Stimulated activated CD8-positive, alpha-beta memory T cell treated with anti-CD3 and anti-CD28 coated beads, Interleukin-4, amount 100 ng/mL, for 1 hour (primary cell): ENCODE measurements at places on chromosomes 4 and X.

- no peak for DNase-seq
Observed at GRCh38 chr4:161350946-161351345, 812.9 kb downstream of the FSTL5 start.

DNA sequence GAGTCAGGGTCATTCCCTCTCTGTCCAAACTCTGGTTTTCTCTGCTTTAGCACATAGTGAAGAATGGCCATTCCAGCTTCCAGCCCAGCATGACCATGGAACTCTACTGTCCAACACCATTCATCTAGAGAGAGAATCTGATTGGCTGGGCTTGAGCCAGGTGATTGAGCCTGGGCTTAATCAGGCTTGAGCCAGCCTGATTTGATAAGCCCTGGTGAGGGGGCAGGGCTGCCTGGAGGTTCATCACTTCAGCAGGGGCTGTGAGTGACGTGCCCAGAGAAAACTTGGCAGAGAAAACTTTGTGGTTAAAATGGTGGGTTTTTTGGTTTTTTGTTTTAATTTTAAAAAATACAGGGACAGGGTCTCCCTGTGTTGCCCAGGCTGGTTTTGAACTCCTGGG is 62.5 kb downstream of the KIAA0232 start:
- DNase-seq: no peak

DNA sequence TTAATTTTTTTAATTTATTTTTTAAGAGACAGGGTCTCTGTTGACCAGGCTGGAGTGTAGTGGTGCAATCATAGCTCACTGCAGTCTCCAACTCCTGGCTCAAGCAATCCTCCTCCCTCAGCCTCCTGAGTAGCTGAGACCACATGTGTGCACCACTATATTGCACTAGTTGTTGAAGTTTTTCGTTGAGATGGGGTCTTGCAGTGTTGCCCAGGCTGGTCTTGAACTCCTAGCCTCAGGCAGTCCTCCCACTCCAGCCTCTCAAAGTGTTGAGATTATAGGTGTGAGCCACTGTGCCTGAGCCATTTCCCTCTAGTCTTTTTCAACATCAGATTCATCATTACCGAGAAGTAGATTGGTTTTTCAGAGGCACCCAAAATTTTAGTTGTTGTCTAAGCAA is 165.7 kb downstream of the DCLK2 start:
- no peak for DNase-seq

DNA sequence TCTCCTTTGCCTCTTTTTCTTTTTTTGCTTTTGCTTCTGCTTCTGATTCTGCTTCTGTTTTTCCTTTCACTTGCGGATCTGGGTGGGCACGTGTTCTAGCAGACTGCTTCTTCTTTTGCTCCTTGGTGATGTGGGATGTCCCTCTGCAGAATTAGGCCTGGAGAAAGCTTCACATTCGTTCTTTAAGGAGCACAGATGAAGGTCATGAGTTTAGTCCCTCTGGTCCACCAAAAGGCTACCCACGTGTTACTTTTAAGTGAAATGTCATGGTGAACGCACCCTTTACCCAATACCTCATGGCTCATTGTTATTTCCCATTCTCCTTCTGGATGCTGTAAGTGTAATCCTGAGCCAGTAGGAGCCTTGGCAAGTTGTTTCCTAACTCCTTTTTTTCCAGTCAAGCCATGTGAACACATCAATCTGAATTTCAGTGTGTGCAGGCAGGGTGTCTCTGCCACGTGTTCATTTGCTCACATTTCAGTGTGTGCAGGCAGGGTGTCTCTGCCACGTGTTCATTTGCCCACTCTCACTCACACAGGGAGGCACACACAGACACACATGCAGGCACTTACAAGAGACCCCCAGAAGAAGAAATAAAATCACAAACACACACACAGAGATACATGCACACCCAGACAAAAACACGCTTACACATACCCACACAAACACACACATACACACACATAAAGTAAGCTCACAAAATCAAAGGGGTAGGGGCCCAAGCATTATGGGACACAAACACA is 36.9 kb downstream of the NBDY start:
- no peak for DNase-seq

- no peak for DNase-seq
Observed at GRCh38 chr4:74548561-74548960, 103.6 kb downstream of the AREG start.

DNA sequence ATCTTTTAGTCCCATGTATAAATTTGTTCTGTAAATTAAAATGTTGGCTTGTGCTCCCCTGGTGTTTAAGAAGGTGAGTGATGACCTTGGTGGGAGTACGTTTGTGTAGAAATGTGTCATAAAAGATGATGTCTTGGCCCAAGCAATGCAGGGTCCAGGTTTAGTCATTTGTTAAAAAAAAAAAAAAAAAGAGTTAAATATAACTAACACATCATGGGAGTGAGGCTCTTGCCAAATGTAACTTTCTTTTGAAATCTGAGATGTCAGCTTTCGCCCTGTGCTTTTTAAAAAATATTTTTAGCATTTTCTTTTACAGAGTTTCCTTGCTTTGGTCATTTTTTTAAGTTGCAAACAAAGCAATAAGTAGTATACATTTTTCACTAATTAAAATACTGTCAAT is 135.6 kb downstream of the FBXO8 start:
- DNase-seq: no peak

DNA sequence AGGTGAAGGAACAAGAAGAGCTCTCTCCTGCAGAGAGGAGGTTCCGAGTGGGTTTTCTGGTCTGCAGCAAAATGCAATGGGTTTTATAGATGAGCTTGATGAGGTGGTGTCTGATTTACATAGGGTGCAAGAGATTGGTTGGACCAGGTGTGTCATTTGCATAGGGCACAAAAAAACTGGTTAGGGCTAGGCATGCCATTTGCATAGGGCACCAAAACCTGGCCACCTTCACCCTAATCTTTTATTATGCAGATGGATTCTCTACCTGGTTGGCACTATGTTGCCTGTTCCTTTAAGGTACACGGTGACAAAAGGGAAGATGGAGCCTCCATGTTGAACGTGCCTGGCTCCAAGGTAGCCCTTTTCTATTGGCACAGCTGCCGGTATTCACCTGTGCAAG is 94.5 kb upstream of the PRKX start:
- DNase-seq: no peak

- no peak for DNase-seq
Observed at GRCh38 chrX:118324588-118324987, 21.3 kb upstream of the WDR44 start.

- DNase-seq: no peak
Observed at GRCh38 chr4:3471886-3472285, 8.8 kb downstream of the DOK7 start.

DNA sequence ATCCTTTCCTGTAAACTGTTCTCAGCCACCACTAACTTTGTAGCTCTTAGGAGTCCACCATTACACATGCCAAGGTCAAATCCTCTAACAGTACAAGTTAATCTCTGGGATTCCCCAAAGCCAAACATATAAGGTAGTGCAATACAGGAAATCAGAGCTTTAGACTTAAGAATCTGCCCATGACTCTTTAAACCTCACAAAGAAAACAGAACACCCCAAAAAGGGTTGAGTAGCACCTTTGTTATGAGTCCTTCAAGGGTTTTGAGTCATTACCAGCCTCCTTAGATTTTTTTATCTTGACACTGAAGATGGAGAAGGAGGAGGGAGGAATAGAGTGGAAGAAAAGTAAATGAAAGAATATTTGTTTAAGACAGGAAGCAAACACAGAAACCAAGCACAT is 243.9 kb upstream of the SPANXN1 start:
- no peak for DNase-seq

GRCh38 chrX:150966742-150967141 is 16.4 kb upstream of the HMGB3 start:
- DNase-seq: no peak

GRCh38 chr4:121765971-121766538 is 1.1 kb upstream of the SMIM43 start:
- no peak for DNase-seq

DNA sequence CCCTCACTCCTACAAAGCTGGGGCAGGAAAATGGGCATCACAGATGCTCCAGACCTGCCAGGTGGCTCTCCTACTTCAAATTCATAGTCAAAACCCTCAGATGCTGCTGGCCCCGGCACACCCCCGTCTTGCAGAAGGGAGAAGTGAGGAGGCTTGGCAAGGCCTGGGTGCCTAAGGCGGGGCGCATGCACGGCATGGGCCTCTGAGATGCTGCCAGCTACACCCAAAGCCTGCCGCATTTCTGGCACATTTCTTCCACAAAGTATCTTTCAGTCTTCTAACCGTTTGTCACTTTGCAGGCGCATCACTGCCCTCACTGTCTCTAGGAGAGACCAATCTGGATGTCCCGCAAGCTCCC is 19.6 kb downstream of the WDR1 start:
- DNase-seq: no peak
